ENCODE measurements at places on chromosomes 7 and 10.
A peak's percentile ranks its signal among the peaks of the same experiment; 100 is the strongest.

DNA sequence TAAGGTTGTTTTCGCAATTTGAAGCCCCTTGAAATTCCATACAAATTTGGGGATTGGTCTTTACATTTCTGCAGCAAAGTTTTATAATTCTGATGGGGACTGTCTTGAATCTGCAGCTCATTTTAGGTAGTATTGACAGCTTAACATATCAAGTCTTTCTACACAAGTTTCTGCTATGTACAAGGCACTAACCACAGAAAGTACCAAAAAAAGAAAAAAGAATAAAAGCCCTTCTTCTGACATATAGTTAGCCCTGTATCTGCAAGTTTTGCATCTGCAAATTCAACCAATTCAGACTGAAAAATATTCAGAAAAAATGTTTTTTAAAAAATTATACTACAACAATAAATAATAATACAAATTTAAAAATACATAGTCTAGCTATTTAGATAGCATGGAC is 15.3 kb downstream of the POT1 start:
- DNase-seq = no peak

GRCh38 chr7:132965951-132966350 is 115.9 kb downstream of the CHCHD3 start:
- DNase-seq = no peak

DNA sequence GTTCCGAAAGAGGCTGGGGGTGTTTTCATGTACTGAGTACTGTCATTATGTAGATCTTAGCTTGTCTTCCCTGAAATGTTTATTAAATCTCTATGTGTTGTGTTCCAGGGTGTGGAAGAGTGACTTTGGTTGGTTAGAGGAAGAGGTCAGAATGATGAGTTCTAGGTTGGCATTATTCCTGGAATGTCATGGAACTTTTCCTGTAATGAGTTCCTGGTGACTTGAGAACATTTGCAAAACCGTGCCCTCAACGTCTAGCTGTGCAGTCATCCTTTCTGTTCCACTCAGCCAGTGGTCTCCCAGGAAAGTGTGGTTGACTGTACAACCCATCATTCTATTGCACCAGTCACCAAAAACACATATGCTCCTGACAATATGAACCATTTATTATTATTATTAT is 129.6 kb downstream of the BICC1 start:
- no peak for DNase-seq

DNA sequence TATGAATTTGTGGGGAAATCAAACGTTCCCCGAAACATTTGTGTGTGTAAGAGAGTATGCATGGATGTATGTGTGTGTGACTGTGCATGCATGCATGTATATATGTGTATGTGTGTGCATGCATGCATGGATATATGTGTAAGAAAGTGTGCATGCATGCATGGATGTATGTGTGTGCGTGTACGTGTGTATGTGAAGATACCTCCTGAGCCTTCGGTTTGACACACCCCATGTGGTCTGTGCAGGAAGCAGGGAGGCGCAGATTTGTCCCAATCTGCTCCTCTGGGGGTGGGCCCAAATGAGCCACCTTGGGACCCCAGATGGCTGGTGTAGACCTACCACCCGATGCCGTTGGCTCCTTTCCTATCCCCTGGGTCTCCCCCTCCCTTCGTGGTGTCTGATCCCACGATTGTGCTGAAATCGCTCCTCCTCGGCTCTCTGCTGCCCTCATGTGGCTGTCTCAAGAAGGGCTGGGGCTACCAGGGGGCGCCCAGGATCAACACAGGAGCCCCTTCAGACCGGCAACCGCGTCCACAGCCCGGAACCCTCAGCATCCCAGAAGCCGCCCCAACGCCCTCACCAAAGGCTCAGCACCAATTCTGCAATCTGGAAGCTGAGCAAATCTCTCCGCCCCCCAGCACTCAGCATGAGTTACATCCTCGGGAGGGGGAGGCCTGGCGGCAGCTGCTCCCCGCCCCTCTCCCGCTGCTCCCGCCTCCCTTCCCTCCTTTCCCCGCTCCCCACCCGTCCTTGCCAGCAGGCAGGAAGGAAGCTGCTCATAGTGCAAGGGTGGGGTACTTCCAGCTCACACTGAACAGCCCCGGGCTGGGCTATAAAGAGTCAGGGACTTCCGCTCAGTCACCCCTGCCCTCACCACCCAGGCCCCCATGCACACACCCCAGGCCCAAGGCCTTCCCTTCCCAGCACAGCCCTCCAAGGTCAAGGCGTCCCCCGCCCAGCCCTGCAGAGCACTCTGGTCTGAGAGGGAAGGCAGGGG is 2.3 kb upstream of the NOS3 start:
- peak; percentile 48 for DNase-seq

GRCh38 chr7:113915956-113916355 is 2.9 kb downstream of the PPP1R3A start:
- DNase-seq = no peak

DNA sequence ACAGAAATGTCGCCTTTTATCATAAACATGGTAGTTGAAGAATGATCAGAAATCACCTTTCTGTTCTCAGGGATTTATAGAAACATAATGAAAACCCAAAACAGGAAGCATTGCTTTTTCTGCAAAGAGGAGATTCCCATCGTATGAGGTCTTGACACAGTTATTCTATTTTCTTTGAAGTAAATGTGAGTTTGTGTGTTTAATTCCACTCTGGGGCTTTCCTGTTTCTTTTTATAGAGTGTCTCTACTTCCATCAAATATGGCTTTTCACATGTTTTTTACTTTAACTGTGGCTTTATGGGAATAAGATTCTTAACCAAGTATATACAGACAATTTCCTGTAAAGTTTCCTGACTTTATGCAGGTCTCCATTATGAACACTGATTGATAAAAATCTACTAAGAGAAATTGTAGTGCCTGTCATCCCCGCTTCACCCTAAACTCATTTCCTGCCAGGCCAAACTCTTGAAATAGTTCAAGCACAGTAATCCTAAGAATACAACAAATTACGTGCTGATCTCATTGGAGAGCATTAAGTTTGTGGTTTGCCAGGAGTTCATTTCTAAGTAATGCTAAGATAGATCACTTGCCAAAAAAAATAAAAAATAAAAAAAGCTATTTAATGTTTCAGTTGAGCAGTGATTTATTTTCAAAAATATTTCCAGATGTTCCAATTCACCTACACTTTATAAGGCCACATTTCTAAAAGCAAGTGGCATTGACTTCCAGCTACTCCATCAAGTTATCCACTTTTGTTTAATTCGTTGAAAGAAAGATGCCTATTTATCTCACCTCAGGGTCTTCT is 52.2 kb upstream of the SEC61G start:
- DNase-seq = peak; percentile 76

DNA sequence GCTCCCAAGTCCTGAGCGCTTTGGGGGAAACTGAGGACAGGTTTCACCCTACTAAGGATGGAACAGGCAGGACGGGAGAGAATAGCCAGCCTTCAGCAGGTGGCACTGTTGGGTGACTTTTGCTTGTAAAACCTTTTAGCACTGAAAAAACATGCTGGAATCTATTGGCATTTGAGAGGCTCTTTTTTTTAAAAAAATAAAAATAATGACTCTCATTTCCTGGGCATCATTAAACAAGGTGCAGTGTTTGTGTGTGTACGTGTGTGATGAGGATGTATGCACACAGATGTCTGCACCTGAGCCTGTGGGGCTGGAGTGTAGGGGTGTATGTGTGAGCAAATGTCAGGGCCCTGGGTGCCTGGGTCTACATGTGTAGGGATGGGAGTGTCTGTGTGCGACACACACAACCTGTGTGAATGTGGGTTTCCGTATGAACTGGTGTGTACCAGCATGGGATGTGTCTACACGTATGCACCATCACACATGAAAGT is 177.9 kb downstream of the RPS24 start:
- peak; percentile 40 for DNase-seq

DNA sequence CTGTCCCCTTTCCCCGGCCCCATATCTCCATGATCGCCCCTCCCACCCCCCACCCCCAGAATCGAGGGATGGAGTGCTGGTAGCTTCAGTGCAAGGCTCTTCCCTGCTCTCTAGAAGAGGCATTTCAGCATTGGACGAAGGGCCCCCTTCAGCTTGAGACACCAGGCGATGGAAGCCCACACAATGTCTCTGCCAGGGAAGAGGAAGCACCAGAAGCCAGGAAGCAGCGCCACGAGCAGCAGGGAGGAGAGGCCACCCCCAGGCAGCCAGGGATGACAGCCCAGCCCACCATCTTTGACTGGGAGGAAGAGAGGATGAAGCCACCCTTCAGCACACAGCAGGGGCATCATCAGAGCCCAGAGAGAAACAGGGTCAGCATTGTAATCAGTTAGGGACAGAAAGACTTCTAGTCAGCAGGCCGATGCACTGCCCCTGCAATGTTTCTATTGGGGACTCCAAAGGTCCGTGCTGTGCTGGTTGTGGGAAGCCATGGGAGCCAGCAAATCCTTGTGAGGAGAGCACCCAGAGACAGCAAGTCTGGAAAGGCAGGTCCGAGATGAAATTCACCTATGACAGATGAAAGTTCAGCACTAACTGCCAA is 15.7 kb downstream of the TMEM72 start:
- DNase-seq = no peak

DNA sequence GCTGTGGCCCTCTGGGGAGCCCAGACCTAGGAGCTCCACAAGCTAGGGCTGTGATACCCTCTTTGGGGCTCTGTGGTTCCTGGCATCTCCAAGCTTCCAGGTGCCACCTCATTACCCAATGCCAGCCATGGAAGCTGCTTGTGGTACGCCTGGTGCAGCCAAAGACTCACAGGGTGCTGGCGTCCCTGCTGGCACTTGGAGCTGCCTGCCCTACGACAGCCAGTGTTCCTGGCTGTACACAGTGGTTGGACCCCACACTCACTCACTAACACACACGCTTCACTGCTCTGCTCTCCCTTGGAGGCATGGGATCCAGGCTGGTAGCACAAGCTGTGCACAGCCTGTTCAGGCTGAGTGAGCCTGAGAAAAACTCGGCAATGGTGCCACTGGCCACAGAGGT is 894.1 kb upstream of the PHF14 start:
- DNase-seq = no peak

- DNase-seq = no peak
These were observed 503.1 kb downstream of the GRID1 start for GRCh38 chr10:85863301-85864172.

DNA sequence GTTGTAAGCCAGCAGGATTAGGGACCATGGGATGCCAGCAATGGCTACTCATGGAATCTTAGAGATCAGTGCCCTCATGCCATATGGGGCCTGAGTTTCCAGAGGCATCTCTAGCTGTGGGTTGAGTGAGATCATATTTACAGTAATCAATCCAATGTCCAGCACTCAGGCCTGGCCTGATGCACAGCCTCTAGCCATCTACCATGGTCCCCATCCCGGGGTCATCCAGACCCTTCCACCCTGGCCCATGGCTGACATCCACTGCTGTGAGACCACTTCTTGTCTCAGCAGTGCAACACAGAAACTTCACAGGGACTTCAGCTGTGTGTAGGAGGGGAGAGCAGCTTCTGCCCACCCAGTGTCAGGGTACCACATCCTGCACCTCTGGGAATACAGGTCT is 6.5 kb upstream of the ADCY1 start:
- DNase-seq = no peak

DNA sequence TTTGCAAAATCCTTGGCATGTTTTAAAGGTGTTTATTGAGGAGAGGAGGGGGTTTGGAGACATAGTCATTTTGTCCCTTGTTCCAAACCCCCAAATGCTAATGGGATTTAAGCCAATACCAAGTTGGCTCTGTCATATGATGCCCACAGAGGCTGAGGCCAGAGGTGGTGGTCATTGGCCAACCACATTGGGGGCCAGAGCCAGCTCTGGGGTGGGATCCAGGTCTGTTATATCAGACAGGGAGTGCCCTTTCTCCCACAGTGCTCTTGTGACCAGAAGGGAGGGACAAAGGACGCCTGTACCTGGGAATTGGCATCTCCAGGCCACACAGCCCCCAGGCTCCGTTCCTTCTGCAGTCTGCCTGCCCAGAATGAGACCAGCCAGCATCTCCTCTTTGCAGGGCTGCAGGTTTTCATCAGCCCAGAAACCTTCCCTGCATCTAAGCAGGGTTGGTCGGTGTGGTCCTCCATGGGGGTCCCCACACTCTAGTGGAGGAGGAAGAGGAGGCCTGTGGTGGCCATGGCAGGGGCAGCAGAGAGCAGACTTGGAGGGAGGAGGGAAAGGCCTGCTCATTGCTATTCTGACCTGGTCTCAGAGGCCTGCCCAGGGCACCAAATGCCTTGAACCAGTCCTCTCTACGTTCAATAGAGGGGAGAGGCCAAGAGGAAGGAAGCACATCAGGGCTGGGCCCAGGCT is 17.9 kb downstream of the ADCYAP1R1 start:
- no peak for DNase-seq

DNA sequence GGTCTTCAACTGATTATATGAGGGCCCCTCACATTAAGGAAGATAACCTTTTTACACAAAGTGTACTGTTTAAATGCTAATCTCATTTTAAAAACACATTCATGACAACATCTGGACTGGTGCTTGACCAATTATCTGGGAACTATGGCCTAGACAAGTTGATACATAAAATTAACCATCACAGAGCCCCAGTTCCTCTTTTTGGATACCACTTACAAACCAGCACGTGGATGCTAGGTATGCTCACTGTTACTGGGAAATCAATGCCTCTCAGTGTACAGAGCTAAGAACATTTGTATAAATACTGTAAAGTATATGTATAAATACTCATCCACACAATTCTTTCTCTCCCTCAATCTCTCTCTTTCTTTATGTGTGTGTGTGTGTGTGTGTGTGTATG is 1217.8 kb upstream of the LRRTM3 start:
- DNase-seq = no peak

- DNase-seq = peak; percentile 83
These were observed 53.7 kb downstream of the HIBADH start for GRCh38 chr7:27608776-27609495.

DNA sequence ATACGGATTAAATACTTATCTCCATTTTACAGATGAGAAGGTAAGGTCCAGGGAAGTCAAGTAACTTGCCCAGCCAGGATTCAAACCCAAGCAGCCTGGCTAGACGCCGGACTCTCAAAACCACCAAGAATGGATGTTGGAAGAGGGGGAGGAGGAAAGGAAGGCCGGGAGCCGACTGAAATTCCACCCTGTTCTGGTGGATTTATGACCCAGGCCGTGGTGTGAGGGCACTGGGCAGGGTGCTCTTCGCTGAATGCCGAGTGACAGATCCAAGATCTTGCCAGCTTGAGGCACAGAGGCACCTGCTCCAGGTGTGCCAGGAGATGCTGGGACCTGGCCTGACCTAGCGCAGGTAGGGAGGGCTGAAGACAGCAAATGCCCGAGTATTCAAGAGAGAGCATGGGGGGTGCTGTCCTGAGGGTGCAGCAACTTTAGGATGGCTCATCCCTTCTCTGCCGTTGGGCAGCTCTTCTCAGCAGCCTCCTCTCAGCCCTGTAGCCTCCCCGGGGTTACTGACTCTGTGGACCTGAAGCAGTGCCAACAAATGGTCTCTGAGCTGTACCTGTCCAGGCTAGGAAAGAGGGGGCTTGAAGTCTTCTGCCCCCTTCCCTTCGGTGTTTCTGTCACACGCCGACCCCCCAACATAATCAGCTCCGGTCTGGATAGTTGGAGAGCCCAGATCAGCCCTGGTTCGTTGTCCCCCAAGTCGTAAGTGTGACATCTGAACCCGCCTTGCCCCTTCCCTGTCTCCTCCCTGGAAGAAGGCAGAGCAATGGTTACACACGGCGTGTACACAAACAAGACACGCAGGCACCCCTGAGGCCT is 713 bp downstream of the LOXL4 start:
- DNase-seq = no peak

Data from fibroblast of villous mesenchyme (primary cell).